CD4-positive, alpha-beta T cell treated with Interleukin-4 for 4 hours (primary cell): ENCODE measurements at places on chromosomes 6 and 20.

GRCh38 chr6:35297601-35298481, at the start of gene DEF6:
DEF6 (plus strand) TSS chr6:35297818; CDS start chr6:35297857, 39 bp downstream.
- DNase-seq = peak; percentile 90

DNA sequence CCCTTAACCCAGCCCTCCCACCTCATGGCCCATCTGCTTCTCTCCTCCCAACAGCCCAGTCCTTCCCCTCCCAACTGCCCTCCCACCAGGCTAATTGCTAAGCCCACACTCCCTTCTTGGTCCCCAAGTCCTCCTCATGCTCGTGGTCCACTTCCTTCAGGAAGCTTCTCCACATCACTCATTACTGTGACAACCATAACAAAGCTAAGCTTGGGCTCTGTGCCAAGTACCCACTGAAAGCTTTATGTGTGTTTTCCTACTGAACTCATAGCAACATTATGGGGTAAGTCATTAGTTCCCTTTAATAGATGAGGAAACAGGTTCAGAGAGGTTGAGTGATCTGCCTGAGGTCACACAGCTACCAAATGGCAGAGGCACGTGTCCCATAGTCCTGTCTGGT, 16.2 kb downstream of the FRS3 start:
- no peak for DNase-seq

DNA sequence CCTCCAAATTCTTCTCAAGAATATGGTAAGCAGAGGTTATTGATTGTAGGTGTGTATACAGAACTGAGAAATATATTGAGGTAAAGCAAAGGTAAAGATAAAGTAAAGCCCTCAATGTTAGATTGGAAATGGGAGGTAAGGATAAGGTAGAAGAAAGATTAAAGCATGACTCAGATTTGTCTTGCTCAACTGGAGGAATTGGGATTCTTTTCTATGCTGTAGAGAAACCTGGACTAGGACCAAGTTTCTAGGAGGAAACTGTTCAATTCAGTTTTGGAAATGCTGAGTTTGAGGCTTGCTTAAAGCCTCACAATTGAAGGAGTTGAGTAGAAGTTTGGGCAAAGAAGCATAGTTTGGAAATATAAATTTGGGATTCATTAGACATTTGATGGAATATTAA, 634.0 kb upstream of the PTCHD4 start:
- DNase-seq = no peak

DNA sequence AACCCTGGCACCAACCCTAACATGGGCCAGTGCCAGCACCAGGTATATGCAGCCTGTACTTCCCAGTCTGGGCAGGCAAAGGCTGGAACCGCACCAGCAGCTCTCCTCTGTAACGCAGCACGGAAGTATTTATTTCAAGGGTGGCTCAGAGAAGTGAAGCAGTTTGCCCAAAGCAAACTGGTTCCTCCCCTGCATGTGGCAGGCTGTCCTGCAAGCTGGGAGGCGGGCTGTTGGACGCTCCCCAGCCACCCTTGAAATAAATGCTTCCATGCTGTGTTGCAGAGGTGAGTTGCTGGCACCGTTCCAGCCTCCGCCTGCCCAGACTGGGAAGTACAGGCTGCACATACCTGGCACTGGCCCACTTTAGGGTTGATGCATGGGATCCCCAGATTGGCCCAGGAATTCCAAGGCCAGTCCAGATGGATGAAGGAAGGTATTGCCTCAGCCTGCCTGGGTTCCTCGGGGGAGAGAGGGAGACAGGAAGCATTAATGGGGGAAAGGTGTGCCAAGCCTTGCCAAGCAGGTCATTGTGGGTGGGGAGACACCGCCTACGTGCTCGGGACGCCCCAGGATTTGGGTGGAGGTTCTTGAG, 49.8 kb downstream of the PPARD start:
- no peak for DNase-seq

- DNase-seq = no peak
These were observed 7.0 kb upstream of the DSE start for GRCh38 chr6:116363759-116364158.

DNA sequence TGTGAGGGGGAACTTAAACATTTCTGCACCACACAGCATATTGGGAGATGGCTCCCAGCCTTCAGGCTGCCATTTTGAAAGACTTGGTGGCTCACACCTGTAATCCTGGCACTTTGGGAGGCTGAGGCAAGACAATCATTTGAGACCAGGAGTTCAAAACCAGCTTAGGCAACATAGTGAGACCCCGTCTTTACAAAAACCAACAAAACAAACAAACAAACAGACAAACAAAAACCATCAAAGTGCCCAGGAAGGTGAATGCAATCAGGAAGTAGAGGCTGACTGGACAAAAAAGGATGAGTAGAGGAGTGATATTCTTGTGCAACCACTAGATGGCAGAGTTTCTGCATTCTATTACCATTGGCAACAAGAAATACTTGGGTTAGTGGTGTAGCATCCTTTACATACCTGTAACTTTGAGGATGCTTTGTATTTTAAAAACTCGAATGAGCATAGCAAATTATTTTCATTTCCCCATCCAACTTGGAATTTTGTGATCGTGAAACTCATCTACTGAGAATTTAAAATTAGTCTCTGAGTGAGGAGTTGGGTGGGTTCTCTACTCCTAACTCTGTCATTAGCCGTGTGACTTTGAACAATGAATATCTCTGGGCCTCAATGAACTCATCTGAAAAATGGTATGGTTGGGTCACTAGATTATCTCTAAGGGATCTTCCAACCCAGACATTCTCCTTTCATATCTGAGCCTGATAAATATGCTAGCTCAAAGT, 84.4 kb downstream of the CRYBG1 start:
- peak; percentile 71 for DNase-seq

- DNase-seq = no peak
These were observed 3.5 kb downstream of the MCM9 start for GRCh38 chr6:118931436-118931835.

- DNase-seq = no peak
These were observed 25.6 kb downstream of the COL20A1 start for GRCh38 chr20:63318391-63319163.

- no peak for DNase-seq
These were observed 329.0 kb downstream of the GRIK2 start for GRCh38 chr6:101722471-101722870.

DNA sequence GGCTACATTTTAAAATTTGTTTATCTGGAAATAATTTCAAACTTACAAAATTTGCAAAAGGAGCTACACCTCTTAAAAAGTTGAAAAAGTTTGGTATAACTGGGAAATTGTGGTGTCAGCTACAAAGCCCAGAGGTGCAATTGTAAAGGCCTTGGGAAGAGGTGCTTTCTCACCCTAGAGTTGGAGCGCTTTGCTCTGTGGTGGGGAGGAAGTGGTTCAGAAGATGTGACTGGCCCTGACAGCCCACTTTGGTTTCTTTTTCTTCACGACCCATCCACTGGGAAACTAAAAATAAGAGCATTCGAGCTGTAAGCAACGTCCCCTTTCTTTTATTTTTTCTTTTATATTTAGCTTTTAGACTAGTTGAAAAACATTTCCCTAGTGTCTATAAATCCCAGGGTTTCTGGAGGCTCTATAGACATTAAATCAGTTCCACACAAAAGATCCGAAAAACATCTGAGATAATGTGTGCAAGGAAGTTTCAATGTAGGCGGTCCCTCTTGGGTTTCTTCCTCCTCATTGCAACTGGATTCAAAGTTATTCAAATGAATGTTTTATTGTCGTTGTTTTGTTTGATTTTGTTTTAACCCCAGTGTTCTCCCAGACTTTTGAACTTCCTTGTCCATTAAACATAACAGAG, 397.8 kb downstream of the KIF16B start:
- no peak for DNase-seq

DNA sequence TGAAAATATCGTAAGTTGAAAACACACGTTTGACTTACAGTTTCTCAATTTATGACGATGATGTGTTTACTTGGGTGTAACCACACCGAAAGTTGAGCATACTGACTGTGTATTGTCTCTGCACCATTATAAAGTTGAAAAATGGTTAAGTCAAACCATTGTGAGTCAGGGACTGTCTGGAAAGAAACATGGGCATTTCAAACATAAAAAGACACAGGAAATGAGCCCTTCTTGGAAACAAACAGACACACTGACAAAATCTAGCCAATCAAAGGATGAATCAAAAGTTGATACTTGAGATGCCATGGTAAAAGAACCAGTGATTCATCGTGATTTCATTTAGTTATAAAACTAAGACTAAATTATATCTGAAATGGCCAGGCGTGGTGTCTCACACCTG, 5.3 kb downstream of the POPDC3 start:
- DNase-seq = no peak

DNA sequence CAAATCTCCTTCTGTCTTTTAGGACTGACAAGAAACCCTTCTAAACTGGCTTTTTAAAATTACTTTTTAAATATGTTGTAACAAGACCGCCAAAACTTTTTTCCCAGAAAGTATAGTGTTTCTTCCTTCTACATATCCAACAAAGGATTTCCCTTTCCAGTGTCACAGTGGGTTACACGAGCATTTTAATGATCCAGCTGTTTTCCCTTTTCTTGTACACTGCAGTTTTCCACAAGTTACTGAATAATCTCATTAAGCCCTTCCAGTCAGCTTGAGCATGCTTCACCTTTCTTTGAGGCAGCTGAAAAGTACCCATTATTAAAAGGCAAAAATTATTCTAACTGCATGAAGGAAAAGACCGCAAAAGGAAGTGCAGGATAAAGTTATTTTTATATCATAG, 48.6 kb downstream of the CD24 start:
- no peak for DNase-seq

GRCh38 chr6:4957521-4958231, 46.2 kb downstream of the RPP40 start:
- no peak for DNase-seq

DNA sequence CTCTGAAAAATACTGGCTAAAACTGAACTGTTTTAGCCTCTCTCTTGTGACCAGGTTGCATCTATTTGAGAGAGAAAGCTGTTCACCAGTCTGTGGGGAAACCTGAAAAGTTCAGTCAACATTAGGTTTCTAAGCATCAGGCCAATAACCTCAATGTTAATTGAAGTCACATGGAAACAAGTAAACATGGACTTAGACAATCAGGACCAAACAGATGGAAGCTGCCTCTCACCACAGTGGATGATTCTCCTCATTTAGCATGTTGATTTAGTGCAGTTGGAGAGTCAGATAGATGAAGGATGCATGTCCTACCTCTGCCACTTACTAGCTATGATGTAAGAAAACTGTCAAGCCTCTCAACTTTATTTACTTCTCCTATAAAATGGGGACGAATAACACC, 18.2 kb downstream of the SCGN start:
- no peak for DNase-seq

GRCh38 chr6:109238396-109238795, 143.1 kb downstream of the CEP57L1 start:
- no peak for DNase-seq

DNA sequence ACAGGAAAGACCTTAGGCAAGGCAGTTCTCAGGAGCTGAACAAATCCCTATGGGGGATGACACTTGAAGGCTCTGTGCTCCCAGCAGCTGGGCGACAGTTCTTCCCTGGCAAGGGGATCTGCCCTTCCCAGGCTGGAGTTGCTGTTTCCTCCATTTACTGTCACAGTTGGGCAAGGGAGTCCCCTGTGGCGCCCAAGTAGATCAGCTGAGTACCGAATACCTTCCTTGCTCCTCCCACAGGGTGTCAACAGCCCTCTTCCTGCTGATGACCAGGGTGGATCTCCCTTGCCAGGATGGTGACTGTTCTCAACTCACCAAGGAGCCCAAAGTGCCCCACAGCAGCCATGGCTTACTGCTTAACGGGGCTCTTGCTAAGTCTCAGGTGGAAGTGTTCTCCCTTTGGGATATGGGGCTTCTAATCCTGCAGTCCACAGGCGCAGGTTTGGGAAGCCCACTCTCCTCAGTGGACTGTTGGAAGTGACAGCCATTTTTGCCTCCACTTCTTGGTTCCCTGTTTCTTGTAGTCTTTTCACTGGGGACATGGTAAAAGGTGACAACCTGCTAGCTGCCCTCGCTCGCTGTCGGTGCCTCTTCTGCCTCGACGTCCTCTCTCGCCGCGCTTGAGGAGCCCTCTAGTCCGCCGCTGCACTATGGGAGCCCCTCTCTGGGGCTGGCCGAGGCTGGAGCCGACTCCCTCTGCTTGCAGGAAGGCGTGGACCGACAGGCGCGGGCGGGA, 5.7 kb upstream of the PSMG4 start:
- no peak for DNase-seq

GRCh38 chr6:10217111-10217510, 197.8 kb downstream of the TFAP2A start:
- DNase-seq = no peak
